ENCODE measurements at places on chromosomes 6 and 20.

DNA sequence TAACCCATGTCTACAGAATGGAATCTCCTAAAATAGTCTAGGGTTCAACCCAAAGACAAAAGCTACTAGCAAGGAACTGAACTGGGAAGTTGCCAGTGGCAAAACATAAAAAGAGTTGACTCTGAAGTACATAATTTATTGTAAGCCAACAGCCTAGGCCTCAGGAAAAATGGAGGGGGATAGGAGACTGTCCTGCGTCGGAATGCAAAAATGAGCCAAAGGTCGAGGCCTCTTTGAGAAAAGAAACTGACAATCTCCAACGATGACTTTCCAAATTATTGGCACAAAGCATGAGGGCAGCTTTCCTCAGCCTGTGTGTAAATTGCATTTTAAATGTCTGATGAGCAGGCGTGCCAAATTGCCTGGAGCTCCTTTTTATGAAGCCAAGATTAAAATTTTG, 2.1 kb downstream of the COL12A1 start:
- peak; percentile 49 for DNase-seq

DNA sequence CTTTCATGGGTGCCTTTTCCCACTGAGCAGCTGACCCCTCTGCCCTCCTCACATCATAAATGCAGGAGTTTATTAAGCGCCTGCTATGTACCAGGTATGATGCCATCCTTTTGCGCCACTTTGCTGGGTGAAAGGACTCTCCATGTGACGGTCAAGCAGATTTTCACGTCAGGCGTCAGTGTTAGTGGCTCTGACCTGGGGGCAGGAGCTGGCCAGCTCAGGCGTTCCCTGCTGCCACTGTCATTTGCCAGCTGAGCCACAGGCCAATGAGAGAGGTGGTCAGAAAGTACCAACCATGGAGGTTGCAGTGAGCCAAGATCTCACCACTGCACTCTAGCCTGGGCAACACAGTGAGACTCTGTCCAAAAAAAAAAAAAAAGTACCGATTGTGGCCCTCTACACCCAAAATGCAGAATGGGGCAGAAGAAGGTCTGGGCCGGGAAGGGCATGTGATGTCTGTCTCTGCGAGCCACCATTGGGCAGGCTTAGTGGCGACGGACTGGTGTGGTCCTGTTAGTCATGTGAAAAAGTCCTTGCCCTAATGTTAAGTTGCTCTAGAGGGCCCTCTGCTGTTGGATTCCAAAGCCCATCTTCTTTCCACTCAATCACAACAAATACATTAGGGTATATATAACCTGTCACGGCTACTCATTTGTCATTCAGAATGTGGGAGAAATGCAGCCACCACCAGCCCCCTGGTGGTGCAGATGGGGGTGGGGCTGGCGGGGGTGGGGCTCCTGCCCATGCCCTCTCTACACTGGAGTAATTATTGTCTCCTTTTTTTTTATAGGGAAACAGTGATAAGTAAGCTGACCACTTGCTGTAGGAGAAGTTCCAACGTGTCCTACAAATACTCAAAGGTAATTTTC, 18.4 kb upstream of the SLC22A1 start:
- DNase-seq = peak; percentile 18

GRCh38 chr6:137571854-137572253, 77.7 kb upstream of the OLIG3 start:
- peak; percentile 2 for DNase-seq

- peak; percentile 14 for DNase-seq
These were observed 154.1 kb upstream of the MMS22L start for GRCh38 chr6:97437087-97437486.

DNA sequence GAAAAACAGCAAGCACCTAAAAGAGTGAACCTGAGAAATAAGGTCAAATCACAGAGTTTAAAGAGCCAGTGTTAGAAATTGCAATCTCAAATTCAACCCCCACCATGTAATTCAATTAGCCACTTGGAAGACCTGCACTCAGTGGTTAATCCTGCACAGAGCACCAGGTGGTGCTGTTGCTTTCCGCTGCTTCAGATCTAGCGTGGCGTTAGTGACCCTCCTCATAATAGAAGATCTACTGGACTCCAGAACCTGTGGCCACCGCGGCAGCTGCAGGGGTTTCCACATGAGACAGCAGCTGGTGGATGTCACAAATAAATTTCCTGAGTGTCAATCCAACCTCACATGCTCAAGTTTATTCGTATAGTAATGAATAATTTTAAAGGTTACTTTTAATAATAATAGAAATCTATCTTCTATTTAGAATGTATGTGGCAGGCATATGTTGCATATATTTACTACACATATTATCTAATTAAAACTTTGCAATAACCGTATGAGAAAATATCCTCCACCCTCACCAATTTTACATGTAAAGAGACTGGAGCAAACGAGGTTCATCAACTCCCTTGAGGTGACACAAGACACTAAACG, 84.4 kb downstream of the SYNE1 start:
- peak; percentile 66 for DNase-seq

GRCh38 chr6:146244630-146245143, 215.8 kb downstream of the GRM1 start:
- no peak for DNase-seq

DNA sequence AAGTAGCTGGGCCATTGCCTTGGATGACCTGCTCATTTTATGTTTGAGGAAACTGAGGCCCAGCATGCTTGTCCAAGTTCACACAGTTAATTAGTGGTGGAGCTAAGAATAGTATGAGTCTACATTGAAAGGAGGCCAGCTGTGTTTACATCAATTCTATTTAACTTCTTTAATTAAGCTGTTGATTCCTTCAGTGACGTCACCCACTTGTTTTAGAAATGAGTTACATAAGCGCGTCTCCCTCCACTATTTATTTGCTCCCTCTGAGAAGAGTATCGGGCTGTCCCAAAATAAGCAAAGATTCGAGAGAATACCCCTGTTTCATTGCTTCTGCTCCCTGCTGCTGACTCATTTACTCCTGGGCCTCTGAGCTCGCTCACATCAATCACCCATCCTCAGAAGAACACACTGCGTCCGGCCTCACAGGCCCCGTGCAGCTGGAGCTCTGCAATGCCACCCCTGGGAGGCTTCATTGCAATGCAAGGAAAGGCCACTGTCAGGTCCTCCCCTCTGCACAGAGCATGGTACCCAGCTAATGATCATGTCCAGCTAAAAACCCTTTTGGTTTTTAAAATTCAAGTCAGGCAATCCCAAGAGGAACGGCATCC, 74.8 kb upstream of the BMP2 start:
- no peak for DNase-seq

DNA sequence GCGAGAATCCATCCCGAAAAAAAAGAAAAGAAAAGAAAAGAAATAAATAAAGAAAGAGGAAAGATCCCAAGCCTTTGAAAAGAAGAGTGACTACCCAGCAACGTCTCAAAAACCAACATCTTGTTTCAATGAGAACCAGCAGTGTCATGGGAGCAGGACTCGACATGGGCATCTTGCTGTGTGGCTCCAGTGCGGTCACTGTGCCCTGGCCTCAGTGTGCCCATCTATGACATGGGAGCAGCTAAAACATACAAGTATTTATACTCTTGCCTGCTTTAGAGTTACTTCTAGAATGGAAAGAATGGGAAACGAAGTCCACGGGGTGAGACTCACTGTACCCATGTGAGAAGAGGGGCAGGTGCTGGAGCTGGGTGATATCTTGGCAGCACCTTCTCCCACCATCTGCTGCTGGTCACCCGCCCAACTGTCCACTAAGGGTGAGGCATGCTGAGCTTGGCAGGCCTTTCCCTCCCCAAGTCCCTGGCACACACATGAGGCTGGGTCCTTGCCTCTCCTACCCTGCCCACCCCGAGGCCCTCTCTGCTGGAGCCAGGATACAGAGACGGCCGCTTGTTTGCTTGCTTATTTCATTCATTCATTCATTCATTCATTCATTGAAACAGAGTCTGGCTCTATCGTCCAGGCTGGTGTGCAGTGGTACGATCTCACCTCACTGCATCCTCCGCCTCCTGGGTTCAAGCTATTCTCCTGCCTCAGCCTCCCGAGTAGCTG, 77.7 kb downstream of the RIPOR3 start:
- DNase-seq = no peak

DNA sequence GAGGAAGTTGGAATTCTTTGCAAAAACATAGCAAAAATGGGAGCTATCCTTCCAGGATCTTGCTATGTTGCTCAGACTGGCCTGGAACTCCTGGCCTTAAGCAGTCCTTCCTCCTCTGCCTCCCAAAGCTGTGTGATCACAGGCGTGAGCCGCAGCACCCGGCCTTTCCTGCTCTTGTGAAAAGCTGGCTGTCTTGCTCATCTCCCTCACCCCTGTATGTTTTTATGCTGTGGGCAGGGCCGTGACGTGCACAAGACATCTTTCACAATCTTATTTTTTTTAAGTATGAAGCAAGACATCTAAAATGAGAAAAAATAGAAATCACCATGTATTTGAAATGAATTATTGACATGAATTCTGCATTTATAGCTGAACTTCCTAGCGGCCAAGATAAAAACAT, 110.4 kb downstream of the SAMD5 start:
- DNase-seq = no peak

DNA sequence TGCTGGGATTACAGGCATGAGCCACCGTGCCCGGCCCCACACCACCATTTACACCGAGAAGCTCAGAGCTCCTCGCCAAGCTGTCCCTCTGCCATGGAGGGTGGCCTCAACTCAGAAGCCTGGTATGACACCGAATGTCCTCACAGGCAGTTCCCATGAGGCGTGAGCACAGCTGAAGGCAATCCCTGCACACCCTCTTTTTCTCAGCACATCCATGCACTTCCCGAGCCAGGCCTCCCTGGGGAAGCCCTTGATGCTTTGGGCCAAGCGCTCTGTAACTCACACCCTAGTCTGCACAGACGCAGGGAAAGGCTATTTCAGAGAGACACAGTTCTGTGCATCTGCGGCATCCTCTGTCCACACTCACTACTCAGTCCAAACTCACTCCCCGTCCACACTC, 18.4 kb downstream of the THBS2 start:
- no peak for DNase-seq

DNA sequence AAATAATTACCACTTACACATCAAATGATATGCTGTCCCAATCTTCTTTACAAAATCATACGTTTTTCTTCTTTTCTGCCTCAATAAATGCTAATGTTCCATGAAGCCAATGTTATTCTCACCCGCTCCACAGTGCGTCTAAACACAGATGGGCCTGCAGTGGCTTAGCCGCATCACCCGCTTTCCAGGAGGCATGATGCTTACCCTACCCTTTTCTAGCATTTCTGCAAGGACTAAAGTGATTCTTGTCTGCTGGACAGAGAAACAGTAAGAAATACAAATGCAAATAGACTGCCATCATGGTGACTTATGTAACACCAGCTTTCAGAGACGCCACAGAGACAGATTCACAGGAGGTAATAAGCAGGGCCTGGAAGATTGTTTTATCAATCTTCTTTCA, 104.4 kb downstream of the RNASET2 start:
- DNase-seq = no peak

DNA sequence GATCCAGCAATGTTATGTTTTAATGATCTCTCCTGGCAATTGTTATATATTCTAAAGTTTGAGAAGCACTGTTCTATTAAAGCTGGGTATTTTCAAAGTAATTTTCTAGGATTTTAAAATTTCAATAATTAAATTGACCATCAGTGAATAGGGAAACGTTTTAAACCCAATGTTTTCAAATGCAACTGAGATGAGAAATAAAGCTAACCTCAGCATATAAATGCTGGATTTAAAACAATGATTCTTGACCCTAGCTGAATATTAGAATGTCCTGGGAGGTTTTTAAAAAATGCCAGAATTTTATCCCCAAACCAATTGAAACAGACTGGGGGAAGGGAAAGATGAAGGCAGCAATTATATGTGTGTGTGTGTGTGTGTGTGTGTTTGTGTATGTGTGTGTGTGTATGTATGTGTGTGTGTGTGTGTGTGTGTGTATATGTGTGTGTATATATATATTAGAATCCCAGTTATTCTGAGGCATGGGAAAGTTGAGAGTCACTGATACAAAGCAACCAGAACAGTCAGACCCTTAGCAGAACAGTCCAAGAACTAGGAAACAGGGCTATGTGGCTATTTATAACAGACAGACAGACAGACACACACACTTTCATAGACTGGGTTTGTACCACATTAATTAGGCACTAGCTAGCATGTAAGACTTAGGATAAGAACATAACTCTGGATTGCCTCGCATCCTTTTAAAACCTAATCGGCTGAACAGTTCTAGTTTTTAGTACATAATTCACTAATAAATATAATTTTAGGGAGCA, 107.8 kb downstream of the MAN1A1 start:
- no peak for DNase-seq

DNA sequence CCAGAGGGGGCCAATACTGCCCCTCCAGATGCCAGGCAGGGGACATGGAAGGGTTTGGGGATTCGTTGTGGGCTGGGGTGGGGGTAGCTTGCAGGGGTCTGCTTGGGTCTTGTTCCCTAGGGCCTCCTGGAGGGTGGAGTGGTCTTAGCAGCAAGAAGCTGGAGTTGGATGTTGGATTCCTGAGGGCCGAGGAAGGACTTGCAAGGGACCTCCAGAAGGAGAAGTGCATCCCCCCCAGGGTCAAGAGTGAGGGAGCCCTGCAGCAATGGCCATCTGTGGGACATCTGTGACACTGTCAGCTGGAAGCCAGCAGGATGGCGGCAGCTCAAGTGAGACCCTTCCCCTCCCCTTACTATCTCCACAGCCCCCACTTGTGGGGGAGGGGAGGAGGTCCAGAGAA, 25.4 kb upstream of the CCN5 start:
- DNase-seq = no peak

DNA sequence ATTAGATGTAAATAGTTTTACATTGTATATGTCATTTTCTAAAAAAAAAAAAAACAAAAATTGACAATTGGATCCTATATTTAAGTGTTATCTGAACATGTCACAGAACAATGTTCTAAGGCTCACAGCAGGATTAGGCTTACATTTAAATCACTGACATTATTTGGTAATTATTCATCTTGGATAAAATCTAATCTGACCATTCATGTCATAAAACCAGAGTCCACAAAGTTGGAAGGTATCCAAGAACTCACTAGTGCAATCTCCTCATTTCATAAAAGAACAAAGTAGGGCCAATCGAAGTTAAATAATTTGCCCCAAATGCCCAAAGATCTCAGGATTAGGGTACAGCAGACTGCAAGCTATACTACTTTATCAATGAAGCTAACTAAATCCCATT, 73.0 kb downstream of the PDSS2 start:
- peak; percentile 14 for DNase-seq

Data from fibroblast of skin of abdomen (primary cell).